Fibroblast of lung (primary cell): ENCODE measurements at places on chromosomes 6 and 20.

- no peak for DNase-seq
Observed at GRCh38 chr6:14002176-14002947, 77.6 kb downstream of the RNF182 start.

DNA sequence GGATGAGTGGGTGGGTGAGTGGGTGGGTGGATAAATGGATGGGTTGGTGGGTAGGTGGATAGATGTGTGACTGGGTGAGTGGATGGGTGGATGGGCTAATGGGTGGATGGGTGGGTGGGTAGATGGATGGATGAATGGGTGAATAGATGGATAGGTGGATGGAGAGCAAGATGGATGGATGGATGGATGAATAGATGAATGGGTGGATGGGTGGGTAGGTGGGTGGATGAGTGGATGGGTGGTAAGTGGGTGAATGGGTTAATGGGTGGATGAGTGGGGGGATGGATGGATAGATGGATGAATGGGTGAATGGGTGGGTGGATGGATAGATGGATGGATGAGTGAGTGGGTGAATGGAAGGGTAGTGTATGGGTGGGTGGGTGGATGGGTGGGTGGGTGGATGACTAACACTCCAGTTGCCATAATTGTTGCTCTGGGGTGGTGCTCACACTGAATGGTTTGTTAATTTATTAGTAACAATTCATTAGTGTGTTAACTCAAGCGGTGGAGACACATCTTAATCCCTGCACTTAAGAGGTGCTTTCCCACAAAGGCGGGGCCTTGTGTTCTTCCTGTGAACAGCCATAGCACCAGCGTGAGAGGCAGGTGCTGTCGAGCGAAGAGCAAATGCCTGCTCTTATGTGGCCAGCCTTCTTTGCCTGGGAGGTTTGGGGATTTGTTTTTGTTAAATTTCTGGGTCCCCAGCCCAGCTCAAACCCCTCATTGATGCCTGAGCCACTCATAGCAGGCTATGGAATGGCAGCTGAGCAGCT is 4.9 kb upstream of the APCDD1L start:
- DNase-seq: no peak

DNA sequence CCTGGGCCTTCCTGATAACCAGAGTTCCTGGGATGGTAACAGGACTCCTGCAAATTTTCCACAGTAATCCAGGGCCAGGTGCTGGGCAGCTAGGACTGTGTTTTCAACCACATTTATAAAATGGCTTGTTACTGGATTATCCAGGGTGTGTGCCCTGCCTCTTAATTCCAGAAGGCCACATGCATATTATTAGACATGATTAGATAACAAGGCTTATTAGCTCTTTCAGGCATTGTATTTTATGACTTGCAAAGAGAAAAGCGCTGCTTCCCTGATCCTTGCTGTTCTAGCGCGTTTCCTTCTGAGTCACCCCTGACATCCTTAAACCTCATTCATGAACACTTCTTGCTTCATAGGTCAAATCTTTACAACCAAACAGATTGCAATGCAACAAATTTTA is 208.6 kb downstream of the UST start:
- no peak for DNase-seq

DNA sequence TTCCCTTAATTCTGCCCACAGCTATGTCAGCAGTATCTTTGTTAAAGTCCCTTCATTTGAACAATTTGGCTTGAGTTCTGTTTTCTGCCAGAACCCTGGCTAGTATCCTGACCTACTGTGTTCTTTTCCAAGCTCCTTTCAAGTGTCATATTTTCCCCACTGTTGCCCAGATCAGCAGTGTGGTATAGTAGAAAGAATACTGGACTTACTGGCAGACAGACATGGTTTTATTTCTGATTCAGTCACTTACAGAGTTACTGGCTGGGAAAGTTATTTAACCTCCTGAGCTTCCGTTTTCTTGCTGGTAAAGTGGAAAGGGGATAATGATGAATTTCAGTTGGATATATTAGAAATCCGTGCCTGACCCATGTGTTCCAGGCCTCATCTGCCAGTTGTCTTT is 39.8 kb upstream of the RAB23 start:
- peak; percentile 83 for DNase-seq

DNA sequence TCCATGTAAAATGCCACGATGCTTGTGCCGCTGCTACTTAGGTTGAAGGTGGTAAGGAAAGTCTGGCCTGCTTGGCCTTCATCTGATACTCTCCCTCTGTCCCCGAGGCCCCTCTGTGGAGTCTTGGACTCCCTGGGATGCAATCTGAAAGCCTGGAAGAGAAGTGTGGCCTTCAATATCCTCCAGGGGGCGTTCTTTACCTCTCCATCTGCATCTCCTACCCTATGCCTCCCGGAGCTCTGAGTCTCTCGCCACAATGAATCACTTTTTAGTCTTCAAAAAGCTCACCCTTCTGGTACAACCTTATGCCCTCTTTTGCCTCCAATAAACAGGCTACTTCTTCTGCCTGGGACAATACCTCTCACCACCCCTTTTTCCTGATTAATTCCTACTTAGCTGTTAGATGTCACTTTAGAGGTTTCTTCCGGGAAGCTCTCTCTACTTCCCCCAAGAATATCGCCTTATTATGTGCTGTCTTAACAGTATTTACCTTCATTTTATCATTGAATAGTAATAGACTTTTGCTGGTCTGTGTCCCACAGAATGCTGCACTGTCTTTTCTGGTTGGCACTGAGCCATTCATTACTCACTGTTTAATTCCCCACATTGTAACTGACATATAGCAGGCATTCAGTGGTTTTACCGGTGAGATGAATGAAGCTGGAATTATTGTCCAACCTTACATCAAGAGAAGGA is 13.9 kb upstream of the ATG5 start:
- peak; percentile 67 for DNase-seq

GRCh38 chr20:36179170-36179945 is 24.8 kb downstream of the EPB41L1 start:
- DNase-seq: no peak

- peak; percentile 35 for DNase-seq
Observed at GRCh38 chr6:5468586-5468985, 207.3 kb downstream of the FARS2 start.

DNA sequence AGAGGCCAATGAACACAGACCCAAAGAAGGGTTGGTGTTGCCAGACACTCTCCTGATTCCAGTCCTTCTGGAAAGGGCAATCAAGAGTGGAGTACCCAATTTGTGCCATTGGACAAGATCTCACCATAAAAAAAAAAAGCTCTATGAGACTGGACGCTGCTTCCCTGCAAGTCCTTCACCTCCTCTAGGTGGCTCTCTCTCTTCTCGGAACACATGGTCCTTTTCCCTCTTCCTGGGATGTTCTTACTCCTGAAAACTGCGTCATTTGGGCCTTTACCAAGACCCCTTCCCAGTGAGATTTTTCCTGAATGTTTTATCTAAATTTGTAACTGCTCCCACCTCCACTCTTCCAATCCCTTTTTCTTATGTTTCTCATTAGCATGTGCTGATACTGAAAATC is 280.8 kb downstream of the FOXA2 start:
- no peak for DNase-seq

- DNase-seq: no peak
Observed at GRCh38 chr6:105968603-105969333, 117.4 kb upstream of the PRDM1 start.

GRCh38 chr20:20343932-20344331 is 24.0 kb upstream of the INSM1 start:
- no peak for DNase-seq

GRCh38 chr6:4178737-4179333 is 43.5 kb upstream of the ECI2 start:
- DNase-seq: no peak
